ENCODE measurements at places on chromosomes 1 and 21.

DNA sequence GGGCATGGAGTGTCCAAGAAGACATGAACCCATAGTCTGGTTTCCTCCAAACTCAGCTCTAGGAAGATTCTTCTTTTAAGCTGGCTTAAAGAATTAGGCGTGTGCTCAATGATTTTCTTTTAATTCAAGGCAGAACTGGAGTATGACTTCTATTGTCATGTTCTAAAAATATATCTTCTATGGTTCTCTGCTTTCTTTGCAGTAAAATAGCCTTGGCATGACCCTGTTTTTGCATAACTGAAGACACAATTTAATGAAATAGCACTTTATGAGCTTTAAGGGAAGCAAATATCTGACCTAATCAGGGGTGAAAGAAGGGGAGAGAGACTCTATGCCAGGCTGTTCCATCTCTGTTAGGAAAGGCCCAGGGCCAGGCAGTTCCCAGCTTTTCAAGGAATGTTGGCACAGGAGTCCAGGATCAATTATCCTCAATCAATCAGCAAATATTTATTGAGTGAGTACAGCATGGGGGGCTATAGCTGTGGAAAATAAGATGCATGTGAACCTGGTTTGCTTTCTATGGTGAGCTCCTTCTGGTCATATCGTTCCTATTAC lies 7.2 kb upstream of the CSF1 start:
- DNase-seq: no peak

DNA sequence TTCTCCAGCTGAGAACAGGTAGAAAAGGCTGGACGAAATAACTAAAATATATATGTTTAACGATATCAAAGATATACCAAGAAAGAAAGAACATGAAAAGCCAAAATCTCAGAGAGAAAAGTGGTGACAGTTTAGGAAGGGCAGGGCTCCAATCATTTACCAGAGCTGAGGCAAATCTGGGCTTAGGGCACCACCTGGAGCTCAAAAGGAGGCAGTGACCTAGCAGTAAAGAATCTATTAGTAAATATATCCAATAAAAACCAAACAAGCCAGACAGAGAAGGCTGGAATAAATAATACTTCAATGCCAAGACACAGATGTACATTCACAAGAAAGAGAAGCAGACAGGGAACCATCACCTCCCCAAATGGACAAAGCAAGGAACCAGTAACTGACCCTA lies 43.5 kb downstream of the CHIA start:
- peak; percentile 36 for DNase-seq

- no peak for DNase-seq
Observed at GRCh38 chr21:41672543-41672915, 94.3 kb downstream of the RIPK4 start.

DNA sequence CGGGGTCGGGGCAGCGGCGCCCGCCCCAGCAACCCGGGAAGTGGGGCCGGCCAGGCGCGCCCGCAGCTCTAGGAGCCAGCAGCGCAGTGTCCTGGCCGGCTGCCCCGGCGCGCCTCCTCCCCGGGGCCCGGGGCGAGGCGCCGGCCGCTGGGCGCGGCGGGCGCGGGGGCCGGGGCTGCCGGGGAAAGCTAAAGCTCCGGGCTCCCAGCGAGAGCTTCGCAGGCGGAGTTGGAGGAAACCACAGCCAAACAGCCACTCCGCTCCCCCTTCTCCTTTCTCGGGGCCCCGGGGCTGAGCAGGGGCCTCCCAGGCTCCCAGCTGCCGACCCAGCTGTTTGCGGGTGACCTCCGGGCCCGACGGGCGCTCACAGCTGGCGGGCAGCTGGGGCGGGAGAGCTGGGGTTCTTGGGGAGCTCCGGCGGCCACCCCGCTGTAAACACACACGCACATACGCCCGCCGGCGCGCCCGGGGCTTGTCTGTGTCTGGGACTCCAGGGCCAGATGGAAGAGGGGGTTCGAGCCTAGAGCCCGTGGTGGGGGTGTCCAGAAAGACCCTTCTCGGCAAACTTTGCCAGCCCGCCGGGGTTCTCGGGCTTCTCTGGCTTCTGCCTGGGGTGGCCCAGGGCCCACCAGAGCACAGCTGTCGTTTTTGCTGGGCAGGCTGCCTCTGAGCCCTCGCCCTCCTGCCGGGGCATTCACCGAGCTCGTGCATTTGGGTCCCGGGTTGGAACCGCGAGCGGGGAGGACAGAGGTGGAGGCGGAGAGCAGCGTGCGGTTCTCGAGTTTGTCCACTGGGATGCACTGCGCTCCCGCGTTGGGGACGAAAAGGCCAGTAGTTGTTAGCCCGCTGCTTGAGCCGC lies 1.5 kb downstream of the AJAP1 start:
- peak; percentile 76 for DNase-seq

DNA sequence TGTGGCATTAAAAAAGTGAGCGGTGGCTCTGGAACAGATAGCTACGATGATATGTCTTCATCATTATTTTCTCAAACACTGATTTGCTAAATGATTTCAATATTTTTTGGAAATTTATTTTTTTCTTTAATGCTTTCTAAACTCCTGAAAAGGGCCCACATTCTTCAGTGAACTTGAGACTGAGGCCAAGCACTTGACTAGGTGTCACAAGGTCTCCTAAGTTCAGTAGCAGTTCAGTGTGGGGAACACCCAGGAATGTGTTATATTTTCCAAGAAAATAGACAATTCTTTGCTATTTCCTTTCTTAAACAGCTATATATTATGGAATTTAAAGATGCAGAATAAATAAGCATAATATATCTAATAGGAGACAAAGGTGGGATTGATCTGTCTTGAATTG lies 850.9 kb downstream of the USP25 start:
- no peak for DNase-seq

GRCh38 chr1:9014475-9015375 lies 11.5 kb downstream of the SLC2A7 start:
- no peak for DNase-seq

GRCh38 chr1:85992791-85993190 lies 163.8 kb downstream of the COL24A1 start:
- DNase-seq: no peak

DNA sequence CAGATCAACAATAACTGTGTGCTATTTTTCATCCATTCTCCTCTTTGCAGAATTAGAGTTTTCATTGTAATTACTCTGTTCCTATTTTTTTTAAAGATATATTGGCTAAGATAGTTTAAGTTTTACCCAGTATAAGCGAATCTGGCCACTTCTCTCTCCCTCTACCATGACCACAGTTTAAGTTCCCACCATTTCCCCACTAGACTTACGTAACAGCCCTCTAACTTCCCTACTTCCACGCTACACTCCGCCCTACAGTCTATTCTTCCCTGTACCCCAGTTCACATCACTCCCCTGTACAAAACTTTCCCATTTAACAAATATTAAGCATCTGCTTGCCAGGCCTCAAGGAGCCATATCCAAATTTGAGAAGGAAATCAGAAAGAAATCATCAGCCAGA lies 16.5 kb downstream of the CTSK start:
- DNase-seq: no peak

- DNase-seq: no peak
Observed at GRCh38 chr21:43961382-43961909, 50.7 kb upstream of the TRAPPC10 start.

- peak; percentile 87 for DNase-seq
Observed at GRCh38 chr1:116508984-116509980, 61.5 kb downstream of the CD58 start.

GRCh38 chr1:6221210-6221784 lies 14.5 kb downstream of the ICMT start:
- no peak for DNase-seq

DNA sequence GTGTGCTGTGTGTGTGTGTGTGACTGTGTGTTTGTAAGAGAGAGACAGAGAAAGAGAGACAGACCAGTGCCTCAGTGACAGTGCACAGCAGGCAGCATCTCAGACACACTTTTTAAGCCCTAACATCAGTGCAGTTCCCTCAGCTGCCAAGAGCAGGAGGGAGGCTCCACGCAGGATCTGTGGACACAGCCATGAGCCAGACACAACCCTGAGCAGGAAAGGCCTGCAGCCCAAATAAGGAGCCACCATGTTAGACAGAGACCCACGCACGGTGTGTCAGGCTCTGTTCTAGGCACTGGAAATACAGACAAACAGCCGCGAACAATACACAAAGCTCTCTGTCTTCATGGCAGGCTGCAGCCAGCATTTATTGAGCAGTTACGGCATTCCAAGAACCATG lies 445.5 kb downstream of the MATN1 start:
- DNase-seq: no peak

DNA sequence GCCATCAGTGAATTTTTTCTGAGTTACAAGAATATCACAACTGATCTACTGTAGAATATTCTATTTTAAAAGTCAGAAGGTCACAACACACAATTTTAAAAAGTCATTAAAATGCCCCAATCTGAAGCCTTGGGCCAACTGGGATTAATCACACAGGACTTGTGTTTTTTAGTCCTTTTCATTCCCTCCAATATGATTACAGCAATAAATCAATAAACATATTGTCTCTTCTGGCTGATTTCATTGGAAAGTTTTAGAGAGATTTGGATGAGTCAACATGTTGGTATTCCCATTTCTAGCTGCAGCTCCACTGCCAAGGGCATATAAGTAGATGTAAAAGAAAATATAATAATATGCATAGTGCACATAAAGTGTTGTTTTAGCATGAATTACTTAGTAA lies 85.8 kb downstream of the NIBAN1 start:
- no peak for DNase-seq

DNA sequence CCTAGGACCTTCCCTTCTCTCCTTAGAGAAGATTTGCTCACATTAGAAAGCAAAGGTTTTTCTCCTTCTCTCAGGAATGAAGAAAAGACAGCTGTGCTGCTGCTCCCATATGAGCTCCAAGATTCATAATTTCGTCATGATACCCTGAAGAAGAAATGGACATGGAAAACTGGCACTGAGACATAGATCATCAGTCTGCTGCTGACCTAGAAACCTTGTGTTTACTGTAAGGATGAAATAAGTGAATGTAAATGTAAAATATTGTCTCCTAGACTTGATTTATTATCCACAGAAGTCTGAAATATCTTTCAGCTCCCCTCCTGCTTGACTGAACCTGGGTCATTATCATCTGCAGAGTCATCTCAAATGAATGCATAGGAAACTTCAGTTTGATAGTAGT lies 77.9 kb downstream of the ZC3H11B start:
- no peak for DNase-seq

GRCh38 chr1:108892356-108893140 lies 15.8 kb downstream of the GPSM2 start:
- DNase-seq: no peak

DNA sequence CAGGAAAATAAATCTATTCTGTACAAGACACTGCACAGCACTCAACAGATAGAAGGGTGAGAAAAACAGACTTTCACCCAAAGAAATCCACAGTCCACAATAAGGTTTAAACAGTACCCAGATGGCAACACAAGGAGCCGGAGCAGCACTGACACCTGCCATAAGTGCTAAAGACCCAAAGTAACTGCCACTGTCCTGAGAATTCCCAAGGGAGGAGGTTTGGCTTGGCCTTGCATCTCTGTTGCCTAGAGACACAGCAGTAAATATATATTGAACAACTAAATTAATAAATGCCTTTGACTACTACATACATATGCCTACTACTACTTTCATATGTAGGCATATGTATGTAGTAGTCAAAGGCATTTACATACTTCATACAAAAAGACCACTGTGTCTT lies 68.0 kb downstream of the VAV3 start:
- DNase-seq: no peak

DNA sequence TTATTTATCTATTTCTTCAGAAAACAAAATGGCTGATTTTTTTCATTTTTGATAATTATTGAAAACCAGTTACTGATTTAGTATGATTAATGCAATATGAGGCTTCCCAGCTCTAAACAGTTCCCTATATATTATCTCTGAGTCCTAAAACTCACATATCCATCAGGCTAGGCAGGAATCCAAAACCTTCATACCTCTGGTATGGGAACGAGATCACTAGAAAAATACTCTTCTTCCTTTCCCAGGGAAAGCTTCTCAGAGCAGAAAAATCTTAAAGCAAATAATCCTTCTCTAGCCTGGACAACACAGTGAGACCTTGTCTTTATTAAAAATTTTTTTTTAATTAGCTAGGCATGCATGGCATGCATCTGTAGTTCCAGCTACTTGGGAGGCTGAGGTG lies 42.5 kb downstream of the KDM5B start:
- no peak for DNase-seq

DNA sequence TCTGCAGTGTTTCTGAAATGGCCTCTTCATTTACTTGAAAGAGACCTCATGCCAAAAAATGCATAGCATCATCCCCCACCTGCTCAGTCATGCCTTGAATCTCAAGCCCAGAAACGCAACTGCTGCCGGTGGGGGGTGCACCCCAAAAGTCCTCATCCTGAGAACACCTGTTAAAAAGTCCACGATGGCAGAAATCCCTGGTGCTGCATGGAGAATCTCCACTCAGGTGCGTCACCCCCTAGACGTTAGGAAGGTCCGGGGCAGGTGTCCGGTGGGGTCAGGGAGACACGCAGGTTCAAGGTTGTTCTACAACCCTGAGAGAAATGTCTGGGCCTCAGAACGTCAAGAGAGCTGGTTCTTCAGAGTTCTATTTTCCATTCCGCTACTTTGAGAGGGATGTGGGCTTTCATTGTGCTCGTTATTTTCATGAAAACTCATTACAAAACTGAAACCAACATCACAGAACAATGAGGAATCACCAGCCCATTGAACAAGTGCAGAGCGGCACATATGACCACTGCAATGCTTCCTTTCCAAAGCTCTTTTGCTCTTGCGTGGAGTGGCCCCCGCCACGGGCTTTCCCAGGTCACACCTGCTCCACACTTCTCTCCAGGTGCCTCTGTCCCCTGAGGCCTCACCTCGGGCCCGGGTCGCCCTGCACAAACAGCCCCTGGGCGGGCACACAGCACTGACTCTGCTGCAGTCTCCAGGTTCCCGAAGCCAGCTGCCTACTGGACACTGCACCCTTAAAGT lies 201.9 kb downstream of the TOMM20 start:
- no peak for DNase-seq

DNA sequence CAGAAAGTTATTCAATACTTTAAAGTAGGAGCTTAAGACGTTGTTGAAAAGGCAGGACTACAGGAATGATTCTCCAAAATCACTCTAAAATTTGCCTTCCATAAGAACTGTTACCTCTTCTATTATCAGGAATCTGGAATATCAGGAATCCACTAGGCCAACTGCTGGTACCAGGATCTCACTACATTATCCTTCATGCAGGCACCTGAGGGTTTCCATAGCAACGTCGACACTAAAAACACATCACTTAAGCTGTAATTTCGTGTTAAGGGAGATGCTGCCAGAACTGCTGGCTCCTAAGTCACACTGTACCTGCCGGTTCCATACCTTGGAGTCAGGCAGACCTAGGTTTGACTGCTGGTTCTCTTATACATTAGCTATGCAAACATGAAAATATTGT lies 139.7 kb upstream of the C1orf87 start:
- DNase-seq: no peak

All from foreskin keratinocyte (primary cell).